Erythroblast (primary cell): ENCODE measurements at places on chromosomes 7 and 10.

DNA sequence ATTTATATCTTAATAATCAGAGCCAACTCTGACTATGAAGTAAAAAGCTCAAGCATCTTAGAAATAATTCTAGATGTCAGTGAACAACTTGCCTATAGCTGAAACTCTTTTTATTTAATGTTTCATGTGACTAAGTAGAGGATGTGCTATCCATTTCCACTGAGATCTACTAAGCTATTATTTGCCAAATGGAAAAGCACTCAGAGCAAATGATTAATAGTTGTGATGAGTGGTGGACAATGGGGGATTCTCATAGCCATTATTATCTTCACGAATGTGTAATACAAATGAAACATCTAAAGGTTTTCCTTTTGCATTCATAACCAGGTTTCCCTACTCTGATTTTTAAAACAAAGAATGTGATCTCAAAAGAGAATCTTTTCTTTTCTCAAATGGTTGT, 126.6 kb upstream of the GNAI1 start:
- no peak for DNase-seq

- DNase-seq: no peak
These were observed 498.1 kb upstream of the POT1 start for GRCh38 chr7:125427676-125428075.

- DNase-seq: no peak
These were observed 180.5 kb upstream of the CTBP2 start for GRCh38 chr10:125340903-125341302.

GRCh38 chr10:125213541-125214282, 53.3 kb upstream of the CTBP2 start:
- no peak for DNase-seq

DNA sequence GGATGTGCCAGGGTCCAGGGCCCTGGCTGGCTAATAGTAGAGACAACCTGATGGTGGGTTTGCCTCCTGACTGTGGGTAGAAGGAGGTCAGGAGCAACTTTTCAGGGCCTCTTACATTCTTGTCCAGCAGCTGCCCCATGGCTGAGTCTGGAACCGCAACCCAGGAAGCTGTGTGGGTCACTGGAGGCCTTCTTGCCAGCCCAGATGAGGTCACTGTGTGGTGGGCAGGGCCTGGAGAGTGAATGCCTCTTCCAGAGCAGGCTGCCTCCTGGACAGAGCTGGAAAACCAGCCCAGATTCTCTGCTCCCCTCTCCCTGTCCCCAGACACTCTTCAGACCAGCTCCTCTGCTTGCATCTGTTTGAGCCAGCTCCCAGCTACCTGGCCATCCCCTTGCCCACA, 43.5 kb upstream of the LEP start:
- no peak for DNase-seq

DNA sequence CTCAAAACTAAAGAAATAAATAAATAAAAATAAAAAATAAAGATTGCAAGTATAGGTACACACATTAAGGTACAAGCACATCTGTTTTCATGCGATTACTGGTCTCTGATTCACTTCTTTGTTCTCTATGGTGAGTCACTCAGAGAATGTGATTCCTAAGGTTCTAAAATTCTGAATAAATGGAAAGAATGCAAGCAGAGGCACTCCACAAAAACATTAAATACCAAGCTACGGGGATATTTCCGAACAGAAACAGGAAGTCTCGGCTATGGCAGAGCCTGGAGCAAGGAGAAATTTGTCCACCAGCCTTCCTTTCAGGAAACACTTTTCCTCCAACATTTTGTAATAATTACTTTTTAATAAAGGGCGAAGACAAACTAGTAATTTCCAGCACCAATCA, 1.4 kb downstream of the VOPP1 start:
- no peak for DNase-seq
